Heart left ventricle (tissue), 16 donors: ENCODE measurements at places on chromosomes 13 and 19. TPM values are rescaled to one million over a fixed set of nuclear protein-coding genes. Genes with fewer than 3 reads are reported as not detected.

Gene KLC3
- polyA plus RNA-seq: not detected

Gene MADCAM1
- 0.61 TPM for polyA plus RNA-seq

Gene PTPRH
- 11.4 TPM for polyA plus RNA-seq

Gene TSKS
- 0.49 TPM for polyA plus RNA-seq

Gene GET3
- 133 TPM for polyA plus RNA-seq

Gene KLHL1
- not detected for polyA plus RNA-seq

Gene SPACA4
- polyA plus RNA-seq: not detected

Gene CLEC17A
- not detected for polyA plus RNA-seq

Gene ZNF331
- 8.0 TPM for polyA plus RNA-seq

Gene FFAR2
- polyA plus RNA-seq: 0.15 TPM

Gene LCP1
- 8.7 TPM for polyA plus RNA-seq

Gene CABP5
- not detected for polyA plus RNA-seq

Gene ZNF540
- 3.8 TPM for polyA plus RNA-seq

Gene ZNF835
- polyA plus RNA-seq: 1.2 TPM

Gene APOC4
- polyA plus RNA-seq: not detected

Gene MAST3
- polyA plus RNA-seq: 2.9 TPM

Gene PSG3
- polyA plus RNA-seq: not detected

Gene ZIC5
- polyA plus RNA-seq: not detected

Gene ZNF772
- polyA plus RNA-seq: 4.2 TPM

Gene SUGT1
- polyA plus RNA-seq: 70.8 TPM

Gene NLRP4
- not detected for polyA plus RNA-seq

Gene FUT3
- not detected for polyA plus RNA-seq

Gene SIGLEC12
- polyA plus RNA-seq: 0.15 TPM

Gene TMEM238
- polyA plus RNA-seq: not detected

Gene CRB3
- 0.28 TPM for polyA plus RNA-seq

Gene ETV2
- polyA plus RNA-seq: 1.3 TPM

Gene SIAH3
- not detected for polyA plus RNA-seq

Gene MUC16
- polyA plus RNA-seq: not detected

Gene ESD
- polyA plus RNA-seq: 94.1 TPM

Gene LRG1
- polyA plus RNA-seq: 0.30 TPM

Gene ZNF90
- polyA plus RNA-seq: 0.57 TPM

Gene ZNF208
- polyA plus RNA-seq: 4.3 TPM

Gene RUBCNL
- polyA plus RNA-seq: 0.42 TPM

Gene ZNF850
- 2.7 TPM for polyA plus RNA-seq

Gene ZNF583
- 4.9 TPM for polyA plus RNA-seq

Gene DMPK
- 382 TPM for polyA plus RNA-seq

Gene SERPINE3
- not detected for polyA plus RNA-seq

Gene PRX
- polyA plus RNA-seq: 4.3 TPM

Gene CGB1
- polyA plus RNA-seq: not detected

Gene ALOX5AP
- 15.1 TPM for polyA plus RNA-seq

Gene CYP2A6
- not detected for polyA plus RNA-seq

Gene PSG7
- polyA plus RNA-seq: not detected

Gene KCNC3
- 3.3 TPM for polyA plus RNA-seq

Gene C5AR2
- polyA plus RNA-seq: 0.55 TPM

Gene PRR22
- 0.91 TPM for polyA plus RNA-seq

Gene COMP
- polyA plus RNA-seq: 0.11 TPM

Gene KLF1
- not detected for polyA plus RNA-seq

Gene ZNF491
- polyA plus RNA-seq: 1.2 TPM

Gene CTXN1
- 0.87 TPM for polyA plus RNA-seq

Gene PINLYP
- polyA plus RNA-seq: 3.0 TPM

Gene RASAL3
- polyA plus RNA-seq: 0.60 TPM

Gene CCDC169
- 0.65 TPM for polyA plus RNA-seq

Gene FXYD5
- 59.2 TPM for polyA plus RNA-seq

Gene ZNF878
- 0.23 TPM for polyA plus RNA-seq

Gene TNNT1
- polyA plus RNA-seq: 23.8 TPM

Gene IQCN
- 2.8 TPM for polyA plus RNA-seq

Gene VAV1
- 0.91 TPM for polyA plus RNA-seq

Gene ZNF667
- 2.2 TPM for polyA plus RNA-seq
